RPMI7951 (cell line): ENCODE measurements at places on chromosomes 5 and 9. TPM values are rescaled to one million over a fixed set of nuclear protein-coding genes. Genes with fewer than 3 reads are reported as not detected.
A peak's percentile ranks its signal among the peaks of the same experiment; 100 is the strongest.

DNA sequence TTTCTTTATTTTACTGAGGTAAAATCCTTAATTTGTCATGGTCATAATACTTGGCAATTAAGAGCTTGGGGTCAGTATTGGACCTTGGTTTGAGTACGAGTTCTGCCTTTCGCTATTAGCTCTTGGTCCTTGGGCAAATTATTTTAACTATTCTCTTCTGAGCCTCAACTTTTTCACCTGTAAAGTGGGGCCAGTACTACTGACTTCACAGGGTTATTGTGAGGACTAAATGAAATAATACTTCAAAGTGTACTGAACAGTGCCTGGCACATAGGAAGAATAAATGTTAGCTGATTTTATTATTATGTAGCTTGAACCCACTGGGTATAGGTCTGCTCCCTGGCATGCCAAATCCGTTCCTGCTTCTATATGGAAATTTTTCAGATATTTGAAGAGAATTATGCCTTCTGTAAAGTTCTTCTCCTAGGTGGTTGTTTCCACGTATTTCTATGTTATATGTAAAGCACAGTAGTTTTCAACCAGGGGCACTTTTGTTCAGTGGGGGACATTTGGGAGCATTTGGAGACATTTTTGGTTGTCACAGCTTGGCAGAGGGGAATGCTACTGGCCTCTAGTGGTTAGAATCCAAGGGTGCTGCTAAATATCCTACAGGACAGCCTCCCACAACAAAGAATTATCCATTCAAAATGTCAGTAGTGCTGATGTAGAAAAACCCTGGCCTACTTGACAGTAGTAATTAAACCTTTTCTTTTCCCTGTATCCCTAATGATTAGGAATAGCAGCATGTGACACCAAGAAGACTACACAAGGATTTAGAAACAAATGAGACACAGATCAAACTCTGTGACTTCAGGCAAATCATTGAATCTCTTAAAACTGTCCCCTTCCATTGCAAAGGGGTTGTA, 4.5 kb downstream of the RCL1 start:
- peak; percentile 45 for DNase-seq

- DNase-seq = no peak
Measured at GRCh38 chr5:171469326-171469725, 49.9 kb downstream of the FGF18 start.

DNA sequence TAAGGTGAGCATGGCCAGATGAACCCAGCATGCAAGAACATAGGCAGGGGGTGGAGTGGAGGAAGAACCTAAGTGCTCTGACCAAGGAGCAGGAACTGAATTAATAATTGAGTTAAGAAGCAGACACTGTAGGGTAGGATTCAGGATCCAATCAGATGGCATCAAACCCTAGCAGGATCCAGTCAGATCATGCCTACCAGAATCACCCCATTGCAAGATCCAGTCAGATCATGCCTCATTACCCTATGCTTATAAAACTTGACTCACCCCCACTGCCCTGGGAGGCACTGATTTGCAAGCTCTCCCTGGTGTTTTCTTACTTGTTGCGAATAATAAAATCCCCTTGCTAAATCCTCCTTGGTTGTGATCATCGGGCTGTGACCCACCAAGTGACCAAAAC, 19.7 kb downstream of the TUSC1 start:
- no peak for DNase-seq

- no peak for DNase-seq
Measured at GRCh38 chr5:104965006-104965405, 1402.4 kb upstream of the NUDT12 start.

DNA sequence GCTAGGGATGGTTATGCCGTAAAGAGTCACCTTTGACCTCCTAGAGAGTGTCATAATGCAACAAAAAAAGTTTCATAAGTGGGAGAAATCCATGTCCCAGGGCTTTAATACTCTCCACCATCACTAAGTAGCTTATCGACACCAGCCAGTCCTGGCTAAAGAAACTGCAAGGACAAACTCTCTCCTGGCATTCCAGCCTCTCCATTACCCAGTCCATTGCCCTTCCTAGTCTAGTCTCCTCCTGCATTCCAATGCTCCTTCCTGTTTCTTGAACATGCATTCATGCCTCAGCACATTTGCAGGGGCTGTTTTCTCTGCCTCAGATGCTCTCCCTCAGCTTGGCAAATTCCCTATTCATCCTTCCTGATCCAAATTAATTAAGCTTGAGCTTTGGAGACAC, 364.1 kb downstream of the BRINP1 start:
- DNase-seq = peak; percentile 45

DNA sequence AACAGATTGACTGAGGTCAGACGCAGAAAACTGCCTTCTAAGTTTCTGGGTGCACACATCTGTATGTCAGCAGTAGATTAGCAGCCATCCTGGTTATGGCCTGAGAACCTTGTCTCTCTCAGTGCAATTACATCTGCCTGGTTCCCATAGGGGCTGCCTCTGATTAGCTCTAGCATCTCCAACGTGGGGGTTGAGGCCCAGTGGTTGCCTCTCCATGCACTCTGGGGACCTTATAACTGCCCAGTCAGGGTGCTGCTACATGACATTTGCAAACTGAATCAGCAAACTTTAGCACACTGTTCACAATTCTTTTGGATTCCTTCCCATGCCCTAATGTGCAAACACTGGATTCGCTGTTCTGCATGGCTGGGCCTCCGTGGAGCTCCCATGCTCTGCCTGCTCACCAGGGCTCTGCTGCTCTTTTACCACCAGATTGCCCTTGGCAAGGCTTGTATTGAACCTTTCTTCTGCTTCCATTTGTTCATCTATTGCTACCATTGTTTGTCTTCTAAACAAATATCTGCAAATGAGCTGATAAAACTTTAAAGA, 36.2 kb downstream of the SNX18 start:
- no peak for DNase-seq

GRCh38 chr9:2086971-2087370, 71.8 kb downstream of the SMARCA2 start:
- DNase-seq = no peak

- DNase-seq = no peak
Measured at GRCh38 chr5:21672911-21673310, 1180.2 kb downstream of the CDH12 start.

- no peak for DNase-seq
Measured at GRCh38 chr9:99726758-99727157, 94.9 kb upstream of the NR4A3 start.

DNA sequence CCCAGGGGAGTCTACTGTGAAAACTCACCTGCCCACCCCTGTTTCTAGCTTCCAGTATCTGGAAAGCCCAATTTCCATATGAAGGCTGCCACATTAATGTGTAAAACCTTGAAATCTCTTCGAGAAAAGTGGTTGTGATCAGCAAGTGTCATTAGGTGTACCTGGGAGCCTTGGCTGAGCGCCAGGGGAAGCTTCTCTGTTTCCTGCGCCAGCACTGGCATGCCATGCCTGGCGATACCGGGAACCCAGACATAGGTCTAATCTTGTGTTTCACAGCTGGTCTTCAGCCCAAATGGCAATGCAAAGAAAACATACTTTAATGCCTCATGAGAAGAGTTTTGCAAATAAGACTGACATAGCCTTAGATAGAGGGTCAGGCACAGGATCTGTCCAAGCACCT, 101.6 kb downstream of the TENT4A start:
- no peak for DNase-seq

- DNase-seq = peak; percentile 23
Measured at GRCh38 chr5:167489202-167489601, 802.2 kb upstream of the WWC1 start.

- DNase-seq = no peak
Measured at GRCh38 chr9:124042201-124042721, 30.7 kb downstream of the LHX2 start.

DNA sequence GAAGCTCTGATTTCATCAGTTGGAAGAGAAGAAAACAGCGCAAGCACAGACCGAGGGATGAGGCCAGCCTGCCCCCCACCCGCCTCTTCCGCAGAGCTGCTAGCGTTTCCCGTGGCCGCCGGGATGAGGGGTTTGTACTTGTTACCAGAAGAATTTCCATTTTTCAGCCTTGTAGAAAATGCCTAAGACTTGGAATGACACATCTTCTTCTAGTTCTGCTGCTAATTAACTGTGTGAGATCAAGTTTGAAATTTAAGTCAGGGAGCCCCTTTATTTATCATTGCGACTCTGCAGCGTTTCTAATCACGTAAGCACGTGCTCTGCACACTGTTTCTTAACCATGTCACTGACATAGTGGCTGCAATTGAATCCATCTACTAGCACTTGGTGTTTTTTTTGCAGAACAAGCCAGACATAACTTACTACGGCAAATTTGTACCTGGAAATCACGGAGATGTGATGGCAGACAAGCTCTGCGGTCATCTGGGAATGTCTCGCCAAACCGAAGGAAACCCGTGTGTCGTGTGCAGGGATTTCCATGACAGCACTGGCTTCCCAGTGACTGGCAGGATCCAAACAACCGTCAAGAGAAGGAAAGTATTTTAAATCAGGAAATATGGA, 41.8 kb upstream of the ROR2 start:
- DNase-seq = peak; percentile 54

GRCh38 chr5:42467572-42467971, 44.3 kb downstream of the GHR start:
- DNase-seq = no peak

- DNase-seq = no peak
Measured at GRCh38 chr5:115306011-115306536, 9.6 kb upstream of the CCDC112 start.

GRCh38 chr5:5370059-5370774, 52.3 kb upstream of the ICE1 start:
- no peak for DNase-seq

DNA sequence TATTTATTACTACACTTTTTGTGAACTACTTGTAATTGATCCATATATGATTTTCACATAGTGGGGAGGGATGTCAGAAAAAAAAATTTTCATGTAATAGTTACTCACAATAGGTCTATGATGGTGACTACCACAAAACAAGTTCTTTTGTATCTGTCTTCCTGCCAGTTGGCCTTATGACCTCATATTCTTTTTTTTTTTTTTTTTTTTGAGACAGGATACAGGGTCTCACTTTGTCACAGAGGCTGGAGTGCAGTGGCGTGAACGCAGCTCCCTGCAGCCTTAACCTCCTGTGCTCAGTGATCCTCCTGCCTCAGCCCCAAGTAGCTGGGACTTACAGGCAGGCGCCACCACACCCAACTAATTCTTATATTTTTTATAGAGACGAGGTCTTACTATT, 10.9 kb downstream of the SEC24A start:
- DNase-seq = no peak

DNA sequence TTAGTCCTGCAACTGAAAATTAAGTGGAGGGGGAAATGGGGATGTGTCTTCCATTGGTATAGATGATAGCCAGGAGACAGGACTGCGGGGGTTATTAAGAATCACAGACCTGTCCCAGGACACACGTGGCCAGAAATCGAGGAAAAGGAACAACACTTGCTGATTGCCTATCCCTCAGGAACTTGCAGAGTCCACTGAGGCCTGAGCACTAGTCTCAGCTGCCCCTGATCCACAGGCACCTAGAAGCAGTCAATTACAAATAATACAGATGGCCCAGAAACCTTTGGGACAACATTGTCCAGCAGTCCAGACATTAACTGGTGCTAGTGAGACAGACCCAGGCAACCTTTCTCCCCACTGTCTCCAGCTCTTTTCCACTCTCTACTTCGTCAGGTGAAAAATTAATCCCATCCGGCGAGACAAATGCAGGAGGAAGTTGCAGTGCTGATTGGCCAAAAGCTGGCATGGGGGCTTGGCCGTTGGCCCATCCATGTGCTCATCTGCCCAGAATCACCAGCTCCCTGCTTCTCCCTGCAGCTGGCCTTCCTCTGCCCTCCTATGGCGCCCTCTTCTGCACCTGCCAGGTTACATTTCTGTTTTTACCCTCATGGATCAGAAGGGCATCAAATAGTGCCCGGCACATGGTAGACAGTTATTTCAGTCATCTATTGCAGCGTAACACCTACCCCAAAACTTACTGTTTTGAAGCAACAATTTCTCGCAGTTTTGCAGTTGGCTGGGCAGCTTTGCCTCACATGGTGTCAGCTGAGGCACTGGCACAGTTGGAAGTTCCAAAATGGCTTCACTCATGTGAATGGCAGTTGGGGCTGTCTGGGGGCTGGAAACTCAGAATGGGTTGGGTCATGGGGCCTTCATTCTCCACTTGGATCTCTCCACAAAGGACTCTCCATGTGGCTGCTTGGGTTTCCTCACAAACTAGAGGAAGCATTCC, 3.6 kb upstream of the B4GALT1 start:
- DNase-seq = peak; percentile 53

- DNase-seq = peak; percentile 49
Measured at GRCh38 chr5:178667101-178667500, 40.3 kb upstream of the CLK4 start.

GRCh38 chr5:56025151-56025885, 30.6 kb upstream of the IL6ST start:
- DNase-seq = no peak

DNA sequence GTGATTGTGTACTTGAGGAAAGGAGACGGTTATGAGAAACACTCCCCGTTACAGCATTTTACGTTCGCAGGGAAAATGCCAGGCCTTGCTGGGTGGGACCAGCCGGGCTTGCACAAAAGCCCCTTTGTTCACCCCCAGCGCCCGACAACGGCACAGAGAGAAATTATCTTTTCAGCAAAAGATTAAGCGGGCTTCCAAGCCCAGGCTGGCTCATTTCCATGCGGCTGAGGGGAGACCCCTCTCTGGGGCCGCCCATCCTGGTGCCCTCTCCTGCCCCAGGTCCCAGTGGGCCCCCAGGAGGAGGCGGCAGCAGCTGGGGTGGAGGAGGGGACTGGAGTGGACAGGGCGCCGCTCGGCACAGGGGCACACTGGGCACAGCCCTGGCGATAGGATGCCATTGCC, 50.8 kb upstream of the NOTCH1 start:
- peak; percentile 15 for DNase-seq

Gene IFNA2
- not detected in 2 replicates for total RNA-seq

Gene SUSD3
- 0.72 TPM in 1 of 2 replicates, not detected in the other for total RNA-seq

Gene INSYN2B
- 6.2 and 8.4 TPM in 2 replicates for total RNA-seq

Gene CSF2
- 4.8 and 6.4 TPM in 2 replicates for total RNA-seq

Gene ADGRD2
- not detected in 2 replicates for total RNA-seq

Gene LPAR1
- total RNA-seq = 69.0 and 74.6 TPM in 2 replicates

Gene EIF4E1B
- not detected in 2 replicates for total RNA-seq

Gene TTC16
- total RNA-seq = not detected in 2 replicates

Gene GPX8
- total RNA-seq = 99.8 and 116 TPM in 2 replicates

Gene IQGAP2
- total RNA-seq = 0.24 and 0.29 TPM in 2 replicates

Gene TAF1L
- total RNA-seq = not detected in 2 replicates

Gene BAAT
- total RNA-seq = not detected in 2 replicates
